ENCODE measurements at places on chromosomes 4 and X.

DNA sequence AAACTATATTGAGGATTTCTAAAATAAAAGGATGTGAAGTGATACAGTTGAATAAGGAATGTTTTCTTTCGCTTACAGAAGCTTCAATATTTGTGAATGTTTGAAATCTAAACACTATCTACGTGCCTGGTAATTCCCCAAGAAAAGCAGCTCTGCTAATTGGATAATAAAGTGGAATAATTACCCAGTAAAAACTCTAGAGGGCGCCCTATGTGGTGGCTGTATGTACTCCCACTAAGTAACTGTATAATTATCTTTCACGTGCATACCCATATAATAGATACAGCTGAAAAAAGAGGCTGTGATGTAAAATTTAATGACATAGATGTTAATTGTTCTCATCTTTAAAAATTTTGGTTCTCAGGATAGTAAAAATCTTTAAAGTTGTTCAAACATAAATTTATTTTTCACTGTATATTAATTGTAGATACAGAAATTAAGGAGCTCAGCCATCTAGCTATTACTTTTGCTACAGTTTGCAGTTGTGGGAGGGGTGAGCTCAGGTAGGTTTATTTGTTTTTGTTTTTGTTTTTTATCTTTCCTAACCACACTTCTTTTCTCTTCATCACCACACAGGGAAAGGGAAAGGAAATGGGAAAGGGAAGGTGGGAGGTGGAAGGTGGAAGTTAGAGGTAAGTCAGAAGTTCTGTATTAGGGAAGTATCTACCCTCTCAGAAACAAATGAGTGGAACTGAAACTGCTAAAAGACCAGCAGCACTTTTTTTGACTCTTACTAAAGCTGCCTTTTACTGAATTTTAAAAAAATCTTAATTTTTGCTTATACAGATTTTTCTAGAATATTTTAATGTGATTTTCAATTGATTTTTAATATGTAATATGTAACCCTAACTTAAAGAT, 151.7 kb upstream of the RPS6KA6 start:
- DNase-seq, result no peak

- no peak for DNase-seq
Measured at GRCh38 chr4:148315049-148315448, 127.2 kb downstream of the NR3C2 start.

DNA sequence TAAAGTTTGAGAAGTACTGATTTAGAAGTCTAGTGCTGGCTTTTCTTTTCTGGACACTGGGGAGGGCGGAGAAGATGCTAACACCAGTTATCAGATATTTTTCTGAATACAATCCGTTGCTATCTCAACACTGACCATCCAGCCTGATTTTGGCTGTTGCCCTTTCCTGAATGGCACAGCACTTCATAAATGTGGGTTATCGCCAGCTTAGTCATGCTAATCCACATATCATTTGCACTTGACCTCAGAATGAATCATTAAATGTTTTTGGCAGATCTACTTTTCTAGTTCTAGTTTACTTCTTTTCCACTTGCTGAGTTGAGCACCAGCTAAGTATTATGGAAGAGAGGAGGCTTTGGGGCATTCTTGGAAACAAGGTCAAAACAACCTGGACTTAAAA, 60.8 kb upstream of the ESX1 start:
- no peak for DNase-seq

DNA sequence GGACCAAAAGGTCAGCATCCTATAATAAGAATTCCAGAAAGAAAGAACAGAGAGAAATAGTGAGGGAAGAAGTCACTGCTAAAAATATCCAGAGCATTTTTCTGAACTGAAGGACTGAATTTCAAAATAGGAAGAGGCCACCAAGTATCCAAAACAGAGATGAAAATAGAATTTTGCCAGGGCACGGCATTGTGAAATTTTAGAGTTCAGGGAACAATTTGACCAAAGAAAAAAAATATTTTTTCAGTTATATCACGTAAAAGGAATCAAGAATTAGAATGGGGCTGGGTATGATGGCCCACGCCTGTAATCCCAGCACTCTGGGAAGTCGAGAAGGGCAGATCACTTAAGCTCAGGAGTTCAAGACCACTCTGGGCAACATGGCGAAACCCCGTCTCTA, 65.4 kb downstream of the FGFBP1 start:
- no peak for DNase-seq

- DNase-seq, result no peak
Measured at GRCh38 chrX:40299641-40300046, 201.9 kb upstream of the BCOR start.

DNA sequence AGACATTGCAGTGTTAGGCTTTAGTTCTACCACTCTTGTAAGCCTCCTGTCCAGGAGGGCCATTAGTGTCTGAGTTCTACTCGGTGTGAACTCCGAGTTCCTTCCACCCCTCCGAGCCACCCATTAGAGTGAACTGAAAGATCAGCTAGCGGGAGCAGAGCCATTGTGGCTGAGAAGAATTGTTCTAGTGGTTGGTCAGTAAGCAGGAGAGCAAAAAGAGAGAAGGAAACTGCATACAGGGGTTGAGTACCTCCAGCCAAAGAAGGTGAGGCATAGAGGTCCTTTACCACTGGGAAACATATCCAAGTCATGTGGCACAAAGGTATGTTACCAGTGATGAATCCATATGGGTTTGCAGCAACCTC, 96.9 kb downstream of the CPE start:
- DNase-seq, result no peak

DNA sequence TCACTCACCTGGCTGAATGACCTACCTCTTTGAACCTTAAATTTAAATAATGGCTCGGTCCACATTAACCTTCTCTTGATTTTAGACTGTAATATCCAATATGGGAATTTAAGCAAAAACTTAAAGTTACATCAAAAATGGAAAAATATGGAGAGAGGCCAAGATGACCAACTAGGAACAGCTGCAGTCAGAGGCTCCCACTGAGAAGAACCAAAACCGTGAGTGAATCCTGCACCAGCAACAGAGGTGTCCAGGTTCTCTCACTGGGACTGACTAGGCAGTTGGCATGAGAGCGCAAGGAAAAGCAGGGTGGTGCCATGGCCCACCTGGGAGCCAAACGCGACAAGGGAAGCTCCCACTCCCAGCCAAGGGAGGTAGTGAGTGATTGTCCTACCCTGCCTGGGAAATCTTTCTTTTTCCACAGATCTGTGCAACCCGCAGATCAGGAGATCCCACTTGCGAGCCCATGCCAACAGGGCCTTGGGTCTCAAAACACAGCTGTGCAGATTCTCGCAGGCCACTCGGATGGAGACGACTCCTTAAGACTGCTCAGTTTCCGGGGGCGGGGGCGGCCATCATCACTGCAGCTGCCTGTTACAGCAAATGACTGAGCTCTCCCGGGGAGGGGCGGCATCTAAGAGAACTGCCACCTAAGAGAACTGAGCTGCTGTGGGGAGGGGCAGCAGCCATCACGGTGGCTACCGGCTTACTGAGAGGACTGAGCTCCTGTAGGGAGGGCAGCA, 343.4 kb downstream of the DMD start:
- DNase-seq, result no peak

GRCh38 chr4:151948351-151949016, 187.7 kb upstream of the GATB start:
- DNase-seq, result no peak

DNA sequence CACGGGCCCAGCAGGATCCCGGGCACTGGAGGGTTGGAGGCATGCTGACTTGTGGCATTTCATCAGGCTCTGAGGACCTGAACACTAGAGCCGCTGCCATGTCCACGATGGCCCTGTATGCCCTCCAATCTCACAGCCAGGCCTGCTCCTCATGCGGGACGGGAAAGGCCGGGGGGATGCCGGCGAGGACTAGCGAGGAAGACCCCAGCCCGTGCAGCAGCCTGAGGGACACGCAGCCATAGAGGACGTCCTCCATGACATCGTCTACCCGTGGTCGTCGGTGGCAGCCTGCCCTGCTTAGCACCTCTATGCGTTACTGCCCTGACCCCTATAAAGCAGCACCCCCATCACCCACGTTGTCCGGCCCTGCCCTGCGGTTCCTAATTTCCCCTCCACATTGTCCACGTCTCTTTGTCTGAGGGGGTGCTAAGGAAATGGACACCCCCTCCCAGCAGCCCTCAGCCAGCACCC, 32.6 kb downstream of the HMX1 start:
- no peak for DNase-seq
